ENCODE measurements at places on chromosomes 11 and 22. TPM values are rescaled to one million over a fixed set of nuclear protein-coding genes. Genes with fewer than 3 reads are reported as not detected.

GRCh38 chr11:14300661-14301304, 58.2 kb downstream of the RRAS2 start:
- DNase-seq: peak; percentile 62

DNA sequence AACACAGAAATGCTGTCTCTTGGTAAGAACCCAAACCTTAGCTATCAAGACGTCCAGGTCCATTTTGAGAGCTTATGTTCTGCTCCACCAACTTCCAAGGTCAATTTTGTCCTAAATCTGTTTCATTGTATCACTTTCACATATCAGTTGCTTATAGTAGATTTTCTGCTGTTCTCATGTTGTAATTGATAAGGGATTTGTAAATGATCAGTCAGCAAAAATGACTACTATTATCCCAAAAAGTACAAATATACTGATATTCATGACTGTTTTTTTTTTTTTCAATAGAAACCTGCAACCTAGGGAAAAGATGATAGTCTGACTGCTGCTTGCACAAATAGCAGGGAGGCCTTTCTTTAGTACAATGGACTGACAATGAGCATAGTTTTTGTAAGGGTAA, 128.1 kb downstream of the ARHGAP20 start:
- no peak for DNase-seq

- DNase-seq: no peak
These were observed 98.6 kb upstream of the CD44 start for GRCh38 chr11:35040221-35040942.

- DNase-seq: no peak
These were observed 85.6 kb downstream of the CADM1 start for GRCh38 chr11:115418626-115419025.

DNA sequence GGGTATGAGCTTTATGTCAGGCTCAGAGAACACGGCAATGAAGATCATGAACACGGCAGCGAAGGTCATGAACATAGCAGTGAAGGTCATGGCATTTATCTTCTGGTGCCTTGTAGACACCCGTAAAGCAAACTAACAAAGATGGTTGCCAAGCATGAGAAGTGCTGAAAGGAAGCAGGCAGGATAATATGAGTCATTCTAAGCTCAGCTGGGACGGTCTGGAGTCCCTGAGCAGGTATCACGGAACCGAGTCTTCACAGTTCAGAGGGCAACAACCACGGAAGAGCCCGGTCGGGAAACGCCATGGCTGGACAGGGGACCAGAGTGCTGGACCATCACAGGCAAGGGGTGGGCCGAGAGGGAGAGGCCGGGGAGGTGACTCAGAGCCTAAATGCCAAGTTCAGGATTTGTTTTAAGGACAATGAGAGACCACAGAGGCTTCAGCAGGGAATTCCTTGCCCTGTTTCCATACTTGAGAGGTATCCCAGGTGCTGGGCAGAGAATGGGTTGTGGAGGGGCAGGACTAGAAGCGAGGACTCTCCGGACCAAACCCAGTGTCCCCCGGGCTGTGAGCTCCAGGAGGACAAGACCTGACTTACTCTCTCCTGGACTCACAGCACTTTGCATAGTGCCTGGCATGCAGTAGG, 13.1 kb upstream of the MS4A10 start:
- DNase-seq: no peak

Gene C1QTNF6
- 18.6 TPM for polyA plus RNA-seq

Gene CCDC89
- 0.94 TPM for polyA plus RNA-seq

Gene C11orf87
- 0.27 TPM for polyA plus RNA-seq

GRCh38 chr11:120120805-120121335, 17.0 kb downstream of the TRIM29 start:
- no peak for DNase-seq

Gene APLP2
- polyA plus RNA-seq: 403 TPM

Gene FAM83F
- polyA plus RNA-seq: 10.7 TPM

GRCh38 chr11:125091247-125091876, 20.1 kb downstream of the TMEM218 start:
- DNase-seq: peak; percentile 71

Gene HBB
- polyA plus RNA-seq: 175 TPM

DNA sequence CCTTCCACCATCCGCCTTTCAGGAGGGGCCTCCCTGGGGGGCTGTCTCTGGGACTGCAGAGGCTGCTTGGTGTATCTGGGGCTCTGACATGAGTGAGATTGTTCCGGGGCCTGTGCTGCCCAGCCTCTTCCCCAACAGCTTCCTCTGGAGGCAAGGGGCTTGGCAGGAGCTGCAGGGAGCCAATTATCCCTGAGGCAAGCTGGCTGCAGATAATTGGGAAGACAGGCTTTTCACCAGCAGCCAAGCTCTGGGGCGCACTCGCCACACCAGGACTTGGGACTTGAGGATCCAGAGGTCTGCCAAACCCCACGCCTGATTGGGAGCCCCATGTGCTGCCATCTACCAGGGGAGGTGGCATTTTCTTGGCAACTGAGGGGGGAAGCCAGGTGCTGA, 15.6 kb upstream of the RTN4R start:
- DNase-seq: no peak

DNA sequence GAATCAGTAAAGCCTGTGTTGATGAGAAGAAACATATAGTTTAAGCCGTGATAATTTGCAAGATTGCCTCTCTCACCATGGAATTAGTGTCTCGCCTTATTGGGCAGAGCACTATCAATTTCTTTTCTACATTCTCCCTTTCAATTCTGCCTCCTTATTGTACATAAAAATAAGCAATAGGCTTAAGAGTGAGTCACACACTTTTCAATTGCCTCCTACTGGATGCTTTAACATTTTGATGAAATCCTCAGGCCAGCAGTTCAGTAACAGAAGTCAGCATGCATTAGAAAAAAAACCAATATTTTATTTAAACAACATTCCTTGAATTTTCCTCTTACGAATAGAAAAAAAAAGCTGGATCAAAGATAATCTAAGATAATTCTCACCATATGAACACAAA, 33.8 kb upstream of the VWA5A start:
- no peak for DNase-seq

DNA sequence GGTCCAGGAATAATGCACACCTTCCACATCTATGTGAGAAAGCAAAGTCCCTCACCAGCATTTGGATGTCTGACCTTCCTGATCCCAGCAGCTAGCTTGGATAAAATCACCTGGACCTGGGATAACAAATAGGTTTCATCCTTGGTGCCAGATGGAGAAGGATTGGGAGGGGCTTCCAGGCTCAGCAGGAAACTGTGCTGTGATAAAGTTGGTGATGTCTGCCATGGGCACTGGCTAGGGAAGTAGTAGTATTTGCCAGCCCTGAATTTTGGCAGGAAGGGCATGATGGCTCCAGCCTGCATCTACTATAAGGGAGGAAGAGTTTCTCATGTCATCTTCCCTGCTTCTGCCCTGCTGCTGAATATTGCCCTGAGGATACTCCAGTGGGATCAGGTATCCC, 37.5 kb downstream of the C11orf91 start:
- DNase-seq: no peak

DNA sequence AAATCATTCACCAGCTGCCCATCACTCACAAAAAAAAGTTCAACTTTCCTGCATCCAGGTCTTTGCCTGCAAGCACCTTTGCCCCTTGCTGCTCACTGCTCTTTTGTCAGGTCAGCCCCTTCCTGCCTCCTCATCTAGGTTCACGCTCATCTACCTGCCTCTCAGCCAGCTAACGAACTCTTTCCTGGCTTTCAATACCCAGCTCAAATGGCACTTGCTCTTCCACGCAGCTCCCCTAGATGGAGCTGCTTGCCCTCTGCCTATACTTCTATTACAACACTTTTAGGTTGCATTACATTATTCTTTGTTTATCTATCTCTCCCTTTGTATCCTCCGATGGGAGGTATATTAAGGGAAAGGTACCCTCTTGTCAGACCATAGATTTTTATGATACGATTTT, 78.9 kb upstream of the TBCEL start:
- DNase-seq: no peak

Gene MMP8
- polyA plus RNA-seq: 0.09 TPM

Gene MMP1
- polyA plus RNA-seq: 5.5 TPM

GRCh38 chr22:23399367-23400285, 180.5 kb downstream of the IGLL1 start:
- DNase-seq: no peak

- no peak for DNase-seq
These were observed 210.5 kb downstream of the FAM181B start for GRCh38 chr11:82523141-82523540.

Gene BCR
- polyA plus RNA-seq: 29.0 TPM

- no peak for DNase-seq
These were observed 21.3 kb downstream of the ST14 start for GRCh38 chr11:130180896-130181294.

- DNase-seq: no peak
These were observed 1170.8 kb downstream of the TBC1D22A start for GRCh38 chr22:47933226-47933625.

Gene OR51A2
- not detected for polyA plus RNA-seq

Gene OR51V1
- not detected for polyA plus RNA-seq

DNA sequence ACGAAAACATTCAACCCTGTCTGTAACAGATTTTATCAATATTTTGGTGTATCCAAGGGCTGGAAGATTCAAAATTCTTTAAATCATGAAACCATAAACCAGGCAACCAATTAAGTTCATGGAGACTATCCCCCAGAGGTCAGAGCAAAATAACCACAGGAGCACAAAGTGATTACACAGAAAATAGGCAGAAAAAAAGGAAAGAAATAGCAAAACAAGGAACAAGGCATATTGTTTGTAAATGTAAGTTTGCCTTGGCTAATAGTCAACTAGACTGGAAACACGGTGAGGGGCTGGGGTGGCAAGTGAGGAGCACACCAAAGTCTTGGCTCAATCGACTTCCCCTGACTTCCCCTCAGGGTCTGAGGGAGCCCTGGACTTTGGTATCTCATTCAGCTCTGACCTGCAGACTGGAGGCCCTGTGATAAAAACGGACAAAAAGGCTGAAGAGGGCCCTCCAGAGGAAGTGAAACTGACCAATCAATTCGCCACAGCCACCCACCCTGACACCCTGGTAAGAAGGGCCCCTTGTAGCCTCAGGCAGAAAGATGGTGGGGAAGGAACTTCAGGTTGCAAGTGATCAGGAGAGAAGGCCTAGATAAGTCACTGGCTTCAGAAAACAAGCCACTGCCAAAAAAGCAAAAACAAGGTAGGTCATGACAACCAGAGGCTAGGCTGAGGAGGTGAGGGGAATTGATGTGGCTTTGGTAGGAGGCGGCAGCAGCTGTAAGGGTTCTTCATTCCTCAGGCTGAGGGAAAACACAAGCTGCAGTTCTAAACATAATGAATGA, 1.8 kb downstream of the SIK3 start:
- peak; percentile 75 for DNase-seq

- no peak for DNase-seq
These were observed 23.2 kb upstream of the C1QTNF4 start for GRCh38 chr11:47617417-47617809.

GRCh38 chr11:111044751-111045406, 200.6 kb upstream of the POU2AF2 start:
- no peak for DNase-seq

Gene MYO7A
- 68.4 TPM for polyA plus RNA-seq

GRCh38 chr11:94866231-94866822, 98.2 kb downstream of the AMOTL1 start:
- DNase-seq: no peak

- DNase-seq: no peak
These were observed 2.3 kb upstream of the KDM2A start for GRCh38 chr11:67116758-67117105.

GRCh38 chr22:24436553-24436952, 9.2 kb downstream of the ADORA2A start:
- DNase-seq: no peak

DNA sequence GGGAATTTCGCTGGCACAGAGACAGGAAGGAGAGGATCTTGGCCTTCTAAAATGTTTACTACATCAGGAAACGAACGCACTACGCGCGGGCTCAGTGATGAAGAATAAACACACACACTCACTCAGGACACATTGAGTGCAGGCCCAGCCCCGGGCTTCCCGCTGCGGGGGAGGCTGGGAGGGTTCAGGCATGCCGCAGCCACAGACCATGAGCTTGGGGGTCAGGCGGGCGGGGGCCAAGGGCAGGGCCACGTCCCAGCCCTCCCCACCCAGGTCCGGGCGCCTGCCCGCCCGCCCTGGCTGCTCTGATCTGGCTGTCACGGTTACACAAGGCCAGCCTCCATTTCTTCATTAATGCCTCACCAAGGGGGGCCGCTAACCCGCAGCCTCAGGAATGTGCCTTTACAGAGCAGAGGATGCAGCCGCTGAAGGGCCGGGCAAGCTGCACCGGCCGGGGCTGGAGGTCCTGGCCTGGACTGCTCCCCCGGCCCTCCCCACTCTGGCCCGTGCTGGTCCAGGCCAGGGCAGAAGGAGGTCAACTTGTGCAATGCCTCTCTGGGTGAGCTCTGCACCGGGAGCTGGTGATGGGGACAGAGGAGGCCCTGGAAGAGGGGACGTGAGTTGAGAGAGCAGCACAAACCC, 41.7 kb downstream of the IGF2 start:
- peak; percentile 52 for DNase-seq

Gene MCAM
- 50.4 TPM for polyA plus RNA-seq

DNA sequence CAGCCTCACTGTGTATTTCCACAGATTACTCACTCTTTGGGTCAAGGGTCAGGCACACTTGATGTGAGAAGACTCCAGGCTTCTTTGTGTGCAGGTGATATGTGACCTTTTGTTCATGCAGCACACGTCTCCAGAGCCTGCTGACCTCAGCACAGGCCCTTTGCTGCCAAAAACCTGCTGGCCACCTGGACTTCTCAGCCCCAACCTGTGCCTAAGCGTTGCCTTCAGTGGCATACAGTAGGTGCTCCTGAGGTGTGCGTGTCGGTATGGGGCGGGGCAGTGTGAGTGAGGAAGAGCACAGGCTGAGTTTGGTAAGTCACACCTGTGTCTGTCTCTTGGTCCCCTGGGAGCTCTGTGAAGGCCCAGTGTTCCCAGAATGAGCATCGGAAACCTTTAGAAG, 58.1 kb downstream of the WNT11 start:
- DNase-seq: peak; percentile 42

- no peak for DNase-seq
These were observed 519.5 kb upstream of the LRRC4C start for GRCh38 chr11:41978945-41979344.

DNA sequence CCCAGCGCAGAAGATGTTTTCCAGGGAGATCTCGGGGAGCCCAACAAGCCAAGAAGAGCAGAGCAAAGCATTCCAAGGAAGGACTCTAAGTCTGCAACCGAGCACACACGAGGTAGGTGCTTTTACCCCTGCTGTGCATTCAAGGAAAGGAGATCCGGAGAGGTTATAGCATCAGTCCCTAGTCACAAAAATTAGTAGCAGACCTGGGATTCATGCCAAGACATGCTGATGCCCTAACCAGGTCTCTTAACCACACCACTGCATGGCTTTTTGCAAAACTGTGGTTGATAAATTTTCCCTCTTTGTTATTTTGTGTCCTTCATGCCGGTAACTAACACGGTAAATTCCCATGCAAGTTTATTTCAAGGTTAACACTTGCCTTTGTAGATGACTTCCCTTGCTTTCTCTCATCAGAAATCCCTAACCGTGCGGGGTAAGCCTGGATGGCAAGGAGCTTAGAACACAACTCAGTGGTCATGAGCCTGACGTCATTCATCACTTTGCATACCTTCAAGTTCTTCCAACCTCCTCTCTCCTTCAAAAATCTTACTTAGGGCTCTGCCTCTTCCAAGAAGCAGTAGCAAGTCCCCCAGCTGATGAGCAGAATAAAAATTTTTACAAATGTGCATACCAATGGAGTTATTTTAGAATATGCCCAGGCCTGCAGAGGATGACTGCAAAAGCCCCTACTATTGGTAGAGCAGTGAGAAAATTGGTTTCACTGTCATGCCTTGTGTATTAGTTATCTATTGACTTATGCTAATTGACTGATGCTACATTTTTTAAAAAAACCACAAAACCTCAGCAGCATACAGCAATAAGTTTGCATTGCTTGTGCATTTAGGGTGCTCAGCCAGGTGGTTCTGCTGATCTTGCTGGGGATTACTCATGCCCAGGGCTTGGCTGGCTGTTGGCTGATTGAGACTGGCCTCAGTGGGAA, 465.1 kb downstream of the MN1 start:
- DNase-seq: no peak
